Mucosa of descending colon (tissue), 3 donors: ENCODE measurements at places on chromosomes 16 and 17. TPM values are rescaled to one million over a fixed set of nuclear protein-coding genes. Genes with fewer than 3 reads are reported as not detected.

DNA sequence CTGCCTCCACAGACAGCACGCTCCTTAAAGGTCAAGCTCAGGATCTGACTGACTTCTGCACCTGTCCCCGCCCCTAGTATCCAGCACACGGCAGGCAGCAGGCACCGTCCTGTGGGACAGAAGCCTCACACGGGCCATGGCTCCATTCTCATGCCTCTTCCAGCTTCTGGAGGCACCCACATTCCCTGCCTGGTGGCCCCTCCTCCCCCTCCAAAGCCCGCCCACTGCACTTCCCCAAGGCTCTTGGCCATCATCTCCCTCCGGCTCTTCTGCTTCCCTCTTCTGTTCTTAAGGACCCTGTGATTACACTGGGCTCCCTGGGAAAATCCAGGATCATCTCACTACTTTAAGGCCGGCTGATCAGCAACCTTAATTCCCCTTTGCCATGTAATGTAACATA lies 3.5 kb downstream of the CANT1 start:
- peak; percentile 71 for DNase-seq

GRCh38 chr17:3260600-3260999 lies 37.6 kb downstream of the OR3A1 start:
- no peak for DNase-seq

DNA sequence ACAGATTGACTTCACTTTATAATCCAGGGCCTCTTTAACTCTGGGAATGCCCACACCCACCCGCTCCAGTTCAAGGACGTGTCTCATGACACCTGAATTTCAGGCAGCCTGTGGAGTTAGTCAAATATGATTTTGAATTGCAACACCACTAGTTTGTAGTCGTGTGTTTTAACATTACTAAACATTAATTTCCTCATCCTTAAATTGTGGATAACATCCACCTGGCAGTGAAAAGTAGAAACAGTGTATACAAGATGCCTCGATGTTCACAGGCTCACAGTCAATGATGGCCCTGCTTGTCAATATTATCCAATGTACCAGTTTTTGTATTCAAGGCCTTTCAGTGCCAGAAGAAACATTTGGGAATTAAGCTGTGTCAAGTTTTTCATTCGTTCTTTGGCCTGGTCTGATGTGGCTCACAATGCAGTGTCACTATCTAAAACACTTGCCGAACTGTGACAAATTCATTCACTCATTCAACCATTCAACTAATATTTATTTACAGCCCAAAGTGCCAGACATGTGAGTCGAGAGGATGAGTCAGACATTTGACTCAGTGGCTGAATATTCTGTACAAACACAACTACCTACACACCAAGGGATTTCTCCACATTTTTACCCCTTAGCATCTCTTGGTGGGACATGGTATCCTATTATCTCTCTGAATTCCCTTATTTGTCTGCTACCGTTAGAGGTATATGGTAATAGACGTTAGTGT lies 1.4 kb downstream of the MEIOB start:
- DNase-seq, result no peak

- no peak for DNase-seq
Observed at GRCh38 chr17:8658810-8659209, 28.3 kb upstream of the MYH10 start.

GRCh38 chr16:3165111-3165822 lies 22.7 kb upstream of the OR1F1 start:
- no peak for DNase-seq

DNA sequence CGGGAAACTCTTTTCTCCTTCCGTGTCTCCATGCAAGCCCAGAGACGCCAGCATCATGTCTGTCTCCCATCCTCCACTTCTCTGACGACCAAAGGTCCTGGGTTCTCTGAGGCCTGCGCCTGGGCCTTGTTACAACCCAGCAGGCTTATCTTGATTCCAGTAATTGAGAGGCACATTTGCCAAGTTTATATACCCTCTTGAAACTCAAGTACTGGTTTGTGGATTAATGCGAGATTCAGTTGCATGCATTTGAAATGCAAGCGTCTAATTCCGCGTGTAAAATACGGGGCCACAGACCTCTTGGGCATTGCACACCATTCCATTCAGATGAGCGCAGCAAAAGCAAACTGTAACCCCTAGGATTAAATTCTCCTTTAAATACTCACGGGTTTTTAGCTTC lies 28.7 kb upstream of the CRISPLD2 start:
- DNase-seq, result no peak

- no peak for DNase-seq
Observed at GRCh38 chr16:1713933-1714332, 7.9 kb downstream of the MAPK8IP3 start.

DNA sequence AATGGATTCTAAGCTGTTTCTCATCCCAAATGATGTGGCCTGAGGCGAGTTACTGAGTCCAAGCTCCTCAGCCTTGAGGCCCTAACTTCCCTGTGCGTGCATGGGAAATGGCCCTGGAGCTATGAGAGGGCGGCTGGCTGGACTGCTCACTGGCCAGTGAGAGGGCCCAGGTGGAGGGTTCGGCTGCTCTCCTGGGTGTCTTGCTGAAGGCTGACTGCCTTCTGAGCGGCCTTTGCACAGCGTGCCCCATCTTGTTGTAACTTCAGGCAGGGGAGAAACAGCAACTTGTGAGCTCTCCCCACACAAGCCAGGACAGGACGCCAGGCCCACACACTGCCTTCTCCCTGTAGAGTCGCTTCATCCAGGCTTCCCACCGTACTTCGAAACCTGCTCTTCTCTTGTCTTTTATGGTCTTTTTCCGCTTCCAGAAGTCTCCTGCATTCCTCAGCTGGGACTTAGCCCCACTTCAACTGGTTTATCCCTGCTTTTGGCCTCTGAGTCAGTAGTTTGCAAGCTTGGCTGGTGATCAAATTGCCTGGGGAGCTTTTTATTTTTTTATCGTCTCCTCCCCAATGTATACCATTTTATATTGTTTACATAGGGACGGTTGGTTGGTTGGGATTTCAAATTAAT lies 13.3 kb downstream of the CDH3 start:
- DNase-seq, result peak; percentile 35

- no peak for DNase-seq
Observed at GRCh38 chr17:56326001-56326359, 172.7 kb downstream of the ANKFN1 start.

DNA sequence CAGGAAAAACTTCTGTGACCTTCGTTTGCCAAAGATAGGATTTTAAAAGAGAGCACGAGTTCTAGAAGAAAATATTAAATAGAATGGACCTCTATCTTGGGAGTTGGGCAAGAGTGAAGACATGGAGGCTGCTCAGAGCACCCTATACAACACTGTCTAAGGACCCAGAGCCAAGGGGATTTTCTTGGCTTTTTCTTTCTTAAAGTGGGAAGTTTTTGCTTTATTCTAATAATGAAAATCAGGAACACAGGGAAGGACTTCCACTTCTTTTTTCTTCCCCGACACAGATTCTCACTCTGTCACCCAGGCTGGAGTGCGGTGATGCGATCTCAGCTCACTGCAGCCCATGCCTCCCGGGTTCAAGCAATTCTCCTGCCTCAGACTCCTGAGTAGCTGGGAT lies 94.1 kb downstream of the ZNF778 start:
- DNase-seq, result no peak

- no peak for DNase-seq
Observed at GRCh38 chr17:57595947-57596695, 149.0 kb downstream of the CCDC182 start.

DNA sequence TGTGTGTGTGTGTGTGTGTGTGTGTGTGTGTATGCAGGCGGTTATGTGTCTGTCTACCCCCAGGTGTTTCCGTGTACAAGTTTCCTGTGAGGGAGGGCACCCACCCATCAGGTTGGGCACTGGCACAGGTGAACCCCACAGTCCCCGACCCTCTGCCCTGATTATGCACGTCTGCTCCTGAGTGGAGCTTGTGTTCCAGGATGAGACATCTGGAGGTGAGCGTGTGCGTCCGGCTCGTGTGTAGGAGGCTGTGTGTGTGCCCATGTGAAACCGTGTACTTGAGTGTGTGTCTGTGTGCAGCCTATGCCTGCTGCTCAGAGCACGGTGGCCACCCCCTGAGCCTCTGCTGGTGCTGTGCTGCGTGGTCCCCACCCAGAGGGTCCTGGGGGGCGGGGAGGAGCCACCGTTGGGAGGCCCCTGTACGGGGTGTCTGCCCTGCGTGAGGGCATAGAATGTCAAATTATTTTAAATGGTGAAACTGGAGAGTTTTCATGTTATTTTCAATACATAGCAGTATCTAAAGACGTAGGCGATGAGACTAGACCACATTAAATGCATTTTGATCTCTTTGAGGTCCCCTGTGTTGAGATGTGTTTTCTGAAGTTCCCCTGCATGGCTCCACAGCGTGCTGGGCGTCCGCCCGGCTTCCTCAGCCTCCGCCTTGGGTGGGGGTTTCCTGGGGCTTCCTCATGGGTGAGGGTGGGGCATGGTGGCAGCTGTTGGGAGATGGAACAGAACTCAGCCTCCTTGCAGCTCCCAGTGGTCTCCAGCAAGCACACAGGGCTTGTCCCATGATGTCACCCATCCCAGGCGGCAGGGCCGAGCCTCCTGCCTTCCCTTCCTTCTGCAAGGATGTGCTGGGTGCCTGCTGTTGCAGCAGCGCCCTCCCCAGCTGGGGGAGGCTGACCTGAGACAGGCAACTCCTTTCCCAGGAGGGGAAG lies 43.4 kb downstream of the KCNJ12 start:
- peak; percentile 42 for DNase-seq

- peak; percentile 52 for DNase-seq
Observed at GRCh38 chr16:88315543-88316105, 67.1 kb upstream of the ZNF469 start.

DNA sequence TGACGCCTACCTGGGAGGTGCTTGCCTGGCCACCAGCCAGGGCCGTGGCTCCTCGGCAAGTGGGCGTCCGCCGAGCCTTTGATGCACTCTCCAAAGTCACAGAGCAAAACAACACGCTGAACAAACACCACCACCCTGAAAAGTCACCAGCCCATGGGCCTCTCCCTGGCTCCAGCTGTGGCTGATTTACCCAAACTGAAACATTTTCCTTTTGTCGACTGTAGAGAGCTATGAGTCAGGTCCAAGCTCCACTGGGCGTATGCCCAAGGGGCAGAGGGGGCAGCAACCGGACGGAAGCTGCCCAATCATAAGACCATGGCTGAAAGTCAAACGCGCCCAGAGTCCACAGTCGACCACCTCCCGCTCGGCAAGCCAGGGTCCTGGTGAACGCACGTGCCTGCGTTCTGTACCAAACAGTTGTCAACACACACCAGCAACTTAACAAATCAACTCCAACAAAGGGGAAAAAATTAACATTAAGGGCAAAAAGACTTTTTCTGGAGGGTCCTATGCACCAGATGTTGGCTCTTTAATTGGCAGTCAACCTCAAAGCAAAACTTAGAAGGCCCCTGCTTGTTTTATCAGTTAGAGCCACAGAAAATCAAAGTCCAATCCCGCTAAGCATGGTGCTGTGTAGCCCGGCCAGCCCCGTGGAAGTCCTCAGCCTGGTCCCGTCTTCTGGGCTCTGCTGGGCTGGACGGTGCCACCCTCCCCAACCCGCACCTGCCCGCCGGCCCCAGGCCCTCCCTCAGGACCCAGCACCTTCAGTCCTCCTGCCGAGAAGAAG lies 47.3 kb downstream of the TBC1D16 start:
- DNase-seq, result peak; percentile 69

DNA sequence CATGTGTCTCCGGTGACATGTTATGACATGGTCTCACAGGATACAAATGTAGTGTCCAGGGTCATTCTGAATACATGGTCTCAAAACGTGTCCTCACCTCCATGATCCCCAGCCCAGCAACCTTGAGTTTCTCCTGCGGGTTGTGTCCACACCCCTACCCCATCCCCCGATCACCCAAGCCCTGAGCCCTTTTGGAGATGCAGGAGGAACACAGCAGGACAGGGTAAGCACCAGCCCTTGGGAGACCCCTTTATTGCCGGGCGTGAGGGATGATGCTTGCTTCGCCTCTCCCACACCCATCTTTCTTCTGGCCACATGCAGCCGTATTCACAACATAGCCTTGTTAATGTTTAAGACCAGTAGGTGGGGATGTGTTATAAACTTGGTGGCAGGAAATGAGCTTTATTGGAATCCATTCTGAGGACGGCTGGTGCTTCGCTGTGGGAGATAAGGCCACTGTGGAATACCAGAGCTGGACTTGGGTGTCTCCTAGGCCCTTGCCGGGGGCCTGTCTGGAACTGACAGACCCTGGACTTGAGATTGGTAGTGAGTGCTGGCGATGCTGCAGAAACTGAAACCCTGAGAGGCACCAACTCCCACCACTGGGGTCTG lies 5.5 kb downstream of the TMEM132E start:
- DNase-seq, result no peak

DNA sequence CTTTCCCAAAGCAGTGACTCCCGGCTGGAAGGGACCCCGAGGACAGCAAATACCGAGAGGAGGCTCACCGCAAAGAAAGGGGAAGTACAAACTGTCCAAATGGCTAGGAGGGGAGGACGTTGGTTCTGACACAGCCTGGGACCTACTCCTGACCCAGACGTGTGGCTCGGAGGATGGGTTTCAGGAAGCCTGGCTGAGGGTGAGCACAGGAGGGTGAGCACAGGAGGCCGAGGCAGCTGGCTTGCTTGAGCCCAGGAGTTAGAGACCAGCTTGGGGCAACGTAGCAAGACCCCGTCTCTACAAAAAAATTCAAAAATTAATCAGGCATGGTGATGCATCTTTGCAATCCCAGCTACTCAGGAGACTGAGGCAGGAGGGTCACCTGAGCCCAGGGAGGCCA lies 83.2 kb downstream of the C16orf78 start:
- no peak for DNase-seq

- peak; percentile 44 for DNase-seq
Observed at GRCh38 chr16:88846088-88846487, 10.7 kb downstream of the GALNS start.

GRCh38 chr17:5467416-5467815 lies 1.4 kb downstream of the DHX33 start:
- no peak for DNase-seq

DNA sequence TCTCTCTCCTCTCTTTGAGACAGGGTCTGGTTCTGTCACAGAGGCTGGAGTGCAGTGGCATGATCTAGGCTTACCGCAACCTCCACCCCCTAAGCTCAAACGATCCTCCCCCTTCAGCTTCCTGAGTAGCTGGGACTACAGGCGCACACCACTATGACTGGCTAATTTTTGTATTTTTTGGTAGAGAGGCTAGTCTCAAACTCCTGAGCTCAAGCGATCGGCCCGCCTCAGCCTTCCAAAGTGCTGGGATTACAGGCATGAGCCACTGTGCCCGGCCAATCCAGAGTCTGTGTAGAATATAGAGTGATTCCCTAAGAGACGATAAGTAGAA lies 65.8 kb upstream of the RPH3AL start:
- DNase-seq, result no peak

The ZP2 gene
- total RNA-seq, result not detected

The HEXIM2 gene
- total RNA-seq, result 4.5 TPM

The P2RX5 gene
- total RNA-seq, result 0.73 TPM

The DLX4 gene
- total RNA-seq, result 0.14 TPM

The IRX3 gene
- total RNA-seq, result not detected

The HLF gene
- total RNA-seq, result 3.5 TPM

The SAT2 gene
- 49.1 TPM for total RNA-seq

The SCGB1C2 gene
- total RNA-seq, result not detected

The ABCC6 gene
- 34.3 TPM for total RNA-seq
